ENCODE measurements at places on chromosomes 12 and 14.
A peak's percentile ranks its signal among the peaks of the same experiment; 100 is the strongest.

GRCh38 chr14:103543140-103543539 lies 14.1 kb downstream of the TRMT61A start:
- DNase-seq, result no peak

GRCh38 chr14:33484264-33484663 lies 466.6 kb downstream of the EGLN3 start:
- no peak for DNase-seq

DNA sequence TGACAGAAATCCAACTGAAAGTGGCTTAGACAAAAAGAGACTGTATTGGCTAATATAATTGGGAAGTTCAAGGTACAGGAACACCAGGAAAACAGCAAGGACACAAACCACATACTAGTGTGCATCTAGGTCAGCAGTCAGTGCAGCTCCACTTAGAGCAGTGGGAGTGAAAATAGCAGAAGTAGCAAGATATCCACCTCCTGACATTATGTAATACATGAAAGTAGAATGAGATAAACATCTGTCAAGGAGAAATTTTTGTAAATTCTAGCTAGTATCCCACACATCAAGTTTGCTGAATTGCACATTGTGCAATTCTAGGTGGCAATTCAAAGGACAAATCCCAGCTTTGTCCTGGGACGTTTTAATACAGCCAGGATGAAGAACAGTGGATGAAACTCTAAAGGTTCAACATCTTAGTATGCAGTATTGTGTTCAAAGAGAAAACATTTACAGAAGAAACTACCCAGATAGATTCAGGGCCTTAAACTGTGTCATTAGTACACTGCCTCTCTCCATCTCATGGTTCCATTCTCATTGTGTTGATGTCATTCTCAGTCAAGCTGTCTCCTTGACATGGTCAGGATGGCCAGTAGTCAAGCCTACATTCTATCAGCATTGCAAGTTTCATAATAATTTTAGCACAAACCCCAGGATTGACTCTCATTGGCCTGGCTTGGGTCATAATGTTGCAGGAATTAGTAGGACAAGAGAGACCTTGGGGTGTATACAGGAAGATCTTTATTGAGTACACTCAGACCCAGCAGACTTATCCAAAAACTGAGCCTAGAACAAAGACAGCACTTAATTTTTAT lies 56.8 kb downstream of the SDR9C7 start:
- no peak for DNase-seq

- DNase-seq, result no peak
These were observed 6.9 kb downstream of the RTRAF start for GRCh38 chr14:51996148-51996746.

- DNase-seq, result no peak
These were observed 13.7 kb upstream of the HECTD1 start for GRCh38 chr14:31221266-31221665.

GRCh38 chr14:99253890-99254289 lies 18.1 kb downstream of the BCL11B start:
- no peak for DNase-seq

DNA sequence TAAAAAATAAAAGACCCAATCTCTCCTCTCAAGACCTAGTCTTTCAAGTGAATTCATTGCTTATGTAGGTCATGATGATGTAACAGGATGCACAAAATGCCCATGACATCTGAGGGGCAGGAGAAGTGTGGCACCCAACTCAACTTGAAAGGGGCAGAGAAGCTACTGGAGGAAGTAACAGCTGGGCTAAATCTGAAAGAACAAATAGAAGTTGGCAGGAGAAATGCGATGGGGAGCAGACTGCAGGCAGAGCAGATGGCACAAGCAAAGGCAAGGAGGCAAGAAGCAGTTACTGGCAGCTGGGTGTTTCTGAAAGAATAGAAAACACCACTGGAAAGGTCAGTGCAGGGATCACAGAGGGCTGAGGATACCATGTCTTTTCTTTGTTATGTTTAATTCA lies 14.6 kb downstream of the SLC38A4 start:
- DNase-seq, result peak; percentile 37

DNA sequence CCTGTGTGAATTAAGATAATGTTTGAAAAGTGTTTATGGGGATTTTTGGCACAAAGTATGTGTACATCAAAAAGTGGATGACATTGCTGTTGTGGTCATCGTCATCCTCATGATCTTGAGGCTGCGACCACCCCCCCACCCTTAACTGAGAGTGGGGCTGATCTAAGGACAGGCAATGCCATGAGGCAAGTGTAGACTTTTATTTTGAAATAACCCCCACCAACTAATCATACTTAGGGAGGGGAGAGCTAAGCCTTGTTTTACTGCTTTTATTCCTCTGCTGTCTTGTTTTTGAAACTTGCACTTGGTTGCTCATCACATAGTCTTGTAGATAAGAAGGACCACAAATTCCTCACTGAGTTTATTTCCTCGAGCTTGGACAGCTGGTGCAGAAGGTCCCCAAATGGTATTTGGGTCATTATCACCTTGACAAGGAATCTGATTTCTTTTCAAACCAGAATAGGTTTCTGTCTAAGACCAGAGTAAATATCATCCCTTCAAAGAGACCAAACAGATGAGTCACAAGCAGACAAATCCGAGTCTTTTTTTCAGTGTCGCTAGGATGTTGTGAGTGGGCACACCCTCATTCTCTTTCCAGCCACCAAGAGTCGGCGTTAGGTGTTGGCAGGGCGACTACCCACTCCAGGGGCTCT lies 23.9 kb upstream of the SMOC1 start:
- DNase-seq, result no peak

Measured in NCI-H524 (cell line).